ENCODE measurements at places on chromosomes 1 and 21.

- no peak for DNase-seq
Measured at GRCh38 chr1:30191154-30191702, 532.2 kb downstream of the MATN1 start.

GRCh38 chr1:47224676-47225399 is 7.2 kb downstream of the TAL1 start:
- DNase-seq = no peak

GRCh38 chr1:216123446-216124191 is 299.6 kb downstream of the USH2A start:
- DNase-seq = no peak

GRCh38 chr1:182410620-182411273 is 10.3 kb upstream of the TEDDM1 start:
- no peak for DNase-seq

- DNase-seq = no peak
Measured at GRCh38 chr1:223872308-223872901, 26.7 kb upstream of the TP53BP2 start.

DNA sequence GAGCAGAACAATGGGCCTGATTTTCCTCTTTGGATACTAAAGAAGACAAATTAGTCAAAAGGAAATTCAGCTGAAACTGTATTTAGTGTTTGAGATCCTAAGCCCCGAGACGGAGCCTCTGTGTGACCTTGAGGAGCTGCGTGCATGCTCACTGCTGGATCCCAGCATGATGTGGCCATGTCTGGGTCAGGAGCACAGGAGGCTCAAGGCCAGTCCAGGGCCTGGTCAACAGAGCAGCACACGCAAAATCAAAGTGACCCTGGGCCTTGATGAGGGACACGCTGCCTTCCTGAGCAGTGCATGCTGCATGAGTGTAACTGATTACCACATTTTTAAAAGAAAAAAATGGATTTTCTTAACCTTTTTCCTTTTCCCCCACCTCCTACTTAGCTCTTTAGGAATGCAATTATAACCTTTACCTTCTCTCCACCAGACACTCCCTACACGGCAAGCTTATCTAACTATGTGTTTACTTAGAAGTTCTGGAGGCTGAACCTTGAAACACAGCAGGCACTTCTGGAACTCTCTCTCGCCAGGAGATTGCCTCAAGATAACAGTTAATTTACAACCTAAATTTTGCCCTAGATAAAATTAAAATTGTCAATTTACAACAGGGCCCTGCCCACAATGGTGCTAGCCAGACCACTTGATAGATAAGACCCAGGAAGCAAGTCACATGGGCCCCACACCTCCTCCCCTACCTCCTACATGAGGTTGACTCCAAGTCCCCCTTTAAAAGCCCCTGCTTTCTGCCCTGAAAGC is 144.6 kb downstream of the LRIG2 start:
- no peak for DNase-seq

- DNase-seq = no peak
Measured at GRCh38 chr1:62357916-62358315, 38.7 kb upstream of the KANK4 start.

GRCh38 chr1:5269901-5270300 is 615.5 kb downstream of the AJAP1 start:
- no peak for DNase-seq

DNA sequence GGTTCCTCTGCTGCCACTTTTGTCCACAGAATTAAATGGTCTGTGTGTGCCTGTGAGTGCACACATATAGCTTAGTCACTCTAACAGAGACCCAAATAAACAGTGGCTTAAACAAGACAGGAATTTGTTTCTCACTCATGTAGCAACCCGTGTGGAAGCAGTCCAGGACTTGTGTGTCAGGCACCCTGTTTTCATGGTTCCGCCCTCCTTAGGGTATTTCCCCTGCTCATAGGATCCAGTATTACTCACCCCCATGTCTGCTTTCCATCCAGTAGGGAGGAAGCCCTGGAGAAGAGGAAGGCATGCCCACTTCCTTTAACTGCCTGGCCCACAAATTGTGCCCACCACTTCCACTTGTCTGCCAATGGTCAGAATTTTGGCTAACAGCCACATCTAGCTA is 41.3 kb upstream of the TACSTD2 start:
- no peak for DNase-seq

DNA sequence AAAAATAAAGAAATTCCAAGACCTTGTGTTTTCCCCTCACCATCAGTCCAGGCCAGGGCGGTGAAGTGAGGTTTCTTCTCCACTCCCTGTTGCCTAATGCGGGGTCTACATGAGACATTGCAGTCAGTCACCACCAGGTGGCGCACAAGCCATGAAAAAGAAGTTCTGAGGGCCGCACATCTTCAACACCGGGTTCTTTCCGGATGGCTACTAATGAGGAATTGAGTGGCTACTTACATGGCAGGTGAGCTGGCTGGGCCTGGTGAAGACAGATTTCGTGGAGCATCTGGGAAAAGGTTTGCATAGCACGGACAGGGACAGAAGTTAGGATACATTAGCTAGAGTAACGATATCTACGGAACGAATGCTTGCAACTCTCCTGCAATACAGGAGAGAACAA is 15.8 kb upstream of the S100A11 start:
- no peak for DNase-seq

DNA sequence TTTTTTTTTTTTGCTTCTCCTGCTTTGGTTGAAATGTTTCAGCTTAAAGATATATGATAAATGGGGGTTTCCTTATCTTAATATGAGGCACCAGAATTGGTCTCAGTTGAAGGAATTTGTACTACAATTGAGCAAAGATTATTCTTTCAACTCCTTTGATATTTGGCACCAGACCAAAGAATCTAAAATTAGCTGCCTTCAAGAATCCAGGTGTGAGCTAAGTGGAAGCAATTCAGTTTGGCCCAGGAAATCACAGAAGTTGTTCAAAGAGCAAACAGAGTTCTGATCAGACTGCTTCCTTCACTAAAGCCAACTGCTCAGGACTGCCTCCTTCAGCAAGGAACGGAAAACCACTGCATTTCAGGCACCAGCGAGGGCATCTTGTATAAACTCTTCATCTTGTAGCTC is 68.3 kb upstream of the BCAR3 start:
- DNase-seq = no peak

- DNase-seq = no peak
Measured at GRCh38 chr1:206699626-206700025, 14.9 kb downstream of the MAPKAPK2 start.

GRCh38 chr1:161083748-161084596 is 5.4 kb downstream of the NECTIN4 start:
- DNase-seq = no peak
